Body of pancreas (tissue), 4 donors: ENCODE measurements at places on chromosomes 16 and 17. TPM values are rescaled to one million over a fixed set of nuclear protein-coding genes. Genes with fewer than 3 reads are reported as not detected.

The LRRC37A gene
- 0.78 TPM for total RNA-seq

The RAB11FIP4 gene
- total RNA-seq = 37.2 TPM

The CCL3 gene
- not detected for total RNA-seq

DNA sequence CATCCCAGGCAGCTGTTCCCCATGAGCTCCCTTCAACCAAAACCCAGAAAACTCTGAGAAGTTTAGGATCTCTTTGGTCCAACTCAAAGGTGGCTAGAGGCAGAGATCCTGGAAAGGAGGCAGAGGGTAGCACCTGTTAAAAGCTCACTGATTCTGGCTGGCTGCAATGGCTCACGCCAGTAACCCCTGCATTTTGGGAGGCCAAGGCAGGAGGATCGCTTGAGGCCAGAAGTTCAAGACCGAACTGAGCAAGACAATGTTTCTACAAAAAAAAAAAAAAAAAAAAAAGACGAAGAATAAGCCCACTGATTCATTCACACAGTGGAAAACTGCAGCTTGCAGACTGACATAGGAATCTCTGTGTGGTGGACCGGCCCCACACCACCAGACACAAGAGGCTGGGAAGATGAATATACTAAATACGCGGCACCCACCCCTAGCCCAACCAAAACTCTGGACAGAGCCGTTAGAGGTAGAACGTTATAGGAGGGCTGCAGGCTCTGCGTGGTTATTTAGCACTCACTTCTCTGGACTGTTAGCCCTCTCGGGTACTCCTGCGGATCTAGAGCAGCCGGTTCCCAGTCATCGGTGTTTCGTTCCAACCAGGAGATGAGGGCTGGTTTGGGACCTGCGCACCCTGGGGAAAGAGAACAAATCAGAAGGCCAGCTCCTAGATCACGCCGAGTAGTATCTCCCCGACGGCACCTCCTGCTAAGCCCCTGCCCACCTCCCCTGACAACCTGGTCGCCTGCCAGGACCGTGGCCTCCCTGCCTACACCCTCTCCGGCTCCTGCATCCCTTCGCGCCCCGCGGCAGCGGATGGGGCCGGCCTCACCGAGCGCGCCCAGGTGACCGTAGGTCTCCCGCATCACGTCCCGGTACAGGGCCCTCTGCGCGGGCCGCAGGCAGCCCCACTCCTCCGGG is 925 bp downstream of the ZNF689 start:
- DNase-seq = peak; percentile 55

DNA sequence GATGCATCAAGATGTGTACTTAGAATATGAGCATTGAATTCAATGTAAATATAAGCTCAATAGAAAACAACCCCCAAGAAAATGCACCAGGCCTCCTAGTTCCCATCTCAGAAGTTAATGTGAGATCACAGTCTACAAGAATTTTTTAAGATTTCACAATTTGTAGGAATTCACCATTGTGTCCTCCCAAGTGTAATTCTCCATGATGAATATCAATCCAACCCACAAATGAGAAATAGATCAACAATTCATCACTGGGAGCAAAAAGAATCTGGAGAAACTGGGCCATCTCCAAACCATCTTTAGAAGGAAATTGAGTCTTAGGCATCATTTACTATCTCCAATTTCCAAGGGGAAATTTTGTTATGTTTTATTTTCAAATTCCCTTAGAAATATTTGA is 310.5 kb upstream of the GOT2 start:
- no peak for DNase-seq

GRCh38 chr16:17404941-17405689 is 65.6 kb downstream of the XYLT1 start:
- peak; percentile 62 for DNase-seq

DNA sequence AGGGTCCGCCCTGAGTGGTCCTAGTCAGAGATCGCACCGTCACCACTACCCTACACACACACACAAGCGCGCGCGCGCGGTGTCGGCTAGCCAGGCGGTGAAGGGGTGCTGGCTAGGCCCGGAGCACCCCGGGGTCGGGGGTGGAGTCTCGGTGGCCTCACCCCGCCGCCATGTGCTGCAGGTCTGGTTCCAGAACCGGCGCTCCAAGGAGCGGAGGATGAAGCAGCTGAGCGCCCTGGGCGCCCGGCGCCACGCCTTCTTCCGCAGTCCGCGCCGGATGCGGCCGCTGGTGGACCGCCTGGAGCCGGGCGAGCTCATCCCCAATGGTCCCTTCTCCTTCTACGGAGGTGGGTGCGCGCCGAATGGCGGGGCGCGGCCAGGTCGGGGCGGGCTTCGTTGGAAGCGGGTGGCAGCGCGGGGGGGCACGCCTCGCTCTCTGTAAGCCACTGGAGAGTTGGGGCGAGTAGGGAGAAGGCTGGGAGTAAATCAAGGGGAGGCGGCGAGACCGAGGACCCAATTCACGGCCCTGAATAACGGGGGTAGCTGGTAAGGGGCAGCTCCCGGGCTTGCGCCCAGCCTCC is 4.8 kb downstream of the LHX1 start:
- DNase-seq = no peak

DNA sequence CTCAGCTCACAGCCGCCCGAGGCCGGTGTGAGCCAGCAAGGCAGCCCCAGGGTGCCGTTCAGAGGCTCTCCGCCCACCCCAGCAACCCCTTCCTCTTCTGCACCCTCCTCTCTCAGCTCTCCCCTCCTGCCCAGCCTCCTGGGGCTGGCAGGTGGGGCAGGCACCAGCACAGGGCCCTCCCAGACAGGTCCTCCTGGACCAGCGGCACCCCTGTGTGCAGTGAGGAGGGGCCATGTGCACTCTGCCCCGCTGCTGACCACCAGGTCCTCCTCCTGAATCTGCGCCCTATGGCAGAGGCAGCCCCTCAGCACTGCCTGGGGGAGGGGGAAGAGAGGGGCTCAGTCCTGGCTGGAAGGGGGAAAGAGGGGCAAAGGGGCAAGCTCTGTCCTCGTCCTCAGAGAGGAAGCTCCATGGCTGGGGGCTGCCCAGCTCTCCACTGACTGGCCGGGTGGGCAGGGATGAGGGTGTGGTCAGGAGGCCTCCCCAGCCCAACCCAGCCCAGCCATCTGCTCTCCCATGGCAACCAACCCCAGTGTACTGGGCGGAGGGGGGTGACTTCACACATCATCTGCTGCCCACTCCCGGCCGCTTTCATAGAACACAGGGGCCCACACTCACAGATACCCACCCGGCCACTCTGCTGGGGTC is 5.4 kb upstream of the BCAR1 start:
- peak; percentile 28 for DNase-seq

- DNase-seq = peak; percentile 6
These were observed 50.7 kb upstream of the TNRC6C start for GRCh38 chr17:77907497-77908461.

- peak; percentile 92 for DNase-seq
These were observed 23.4 kb upstream of the MPRIP start for GRCh38 chr17:17018612-17019429.

- no peak for DNase-seq
These were observed 17.0 kb upstream of the RFFL start for GRCh38 chr17:35080536-35080935.
